Sigmoid colon (tissue), 7 donors: ENCODE measurements at places on chromosomes 4 and X. TPM values are rescaled to one million over a fixed set of nuclear protein-coding genes. Genes with fewer than 3 reads are reported as not detected.

The F8A2 gene
- total RNA-seq, result 6.4 TPM

The ABLIM2 gene
- 8.9 TPM for total RNA-seq

The ARFIP1 gene
- total RNA-seq, result 22.1 TPM

The BEX3 gene
- total RNA-seq, result 150 TPM

The CORIN gene
- total RNA-seq, result 0.14 TPM

The ZNF732 gene
- not detected for total RNA-seq

DNA sequence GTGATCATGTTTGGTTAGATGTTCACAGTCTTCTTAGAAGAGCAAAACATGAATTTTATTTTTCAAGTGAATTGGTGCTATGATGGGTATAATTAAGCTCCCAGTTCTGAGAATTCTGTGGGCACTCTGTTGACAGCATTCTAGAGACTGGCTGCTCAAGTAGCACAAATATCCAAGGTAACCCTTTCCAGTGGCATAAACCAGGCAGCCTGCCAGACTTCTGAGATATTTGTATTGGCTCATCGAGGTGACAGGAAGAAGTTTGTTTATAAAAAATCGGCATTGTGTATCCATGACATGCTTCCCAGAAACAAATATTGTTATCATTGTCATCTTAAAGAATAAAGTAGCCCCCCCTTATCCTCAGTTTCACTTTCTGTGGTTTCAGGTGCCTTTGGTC is 28.3 kb downstream of the LANCL3 start:
- no peak for DNase-seq

DNA sequence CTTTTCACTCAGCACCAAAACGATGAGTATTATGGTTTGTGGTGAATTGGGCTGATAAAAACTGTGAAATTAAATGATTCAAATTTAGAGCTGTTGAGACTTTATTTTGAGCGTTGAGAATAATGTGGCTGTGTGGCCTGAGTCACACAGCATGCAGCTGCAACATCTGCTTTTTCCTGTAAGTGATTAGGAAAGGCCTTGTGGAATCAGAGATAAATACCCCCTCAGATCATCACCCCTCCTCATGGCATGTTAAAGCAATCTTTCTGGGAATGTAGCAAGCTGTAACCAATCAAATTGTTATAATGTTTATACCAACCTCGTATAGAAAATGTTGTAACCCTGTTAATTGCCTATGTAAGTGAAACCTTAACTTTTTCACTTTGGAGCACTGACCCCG is 90.0 kb upstream of the GRPR start:
- no peak for DNase-seq

DNA sequence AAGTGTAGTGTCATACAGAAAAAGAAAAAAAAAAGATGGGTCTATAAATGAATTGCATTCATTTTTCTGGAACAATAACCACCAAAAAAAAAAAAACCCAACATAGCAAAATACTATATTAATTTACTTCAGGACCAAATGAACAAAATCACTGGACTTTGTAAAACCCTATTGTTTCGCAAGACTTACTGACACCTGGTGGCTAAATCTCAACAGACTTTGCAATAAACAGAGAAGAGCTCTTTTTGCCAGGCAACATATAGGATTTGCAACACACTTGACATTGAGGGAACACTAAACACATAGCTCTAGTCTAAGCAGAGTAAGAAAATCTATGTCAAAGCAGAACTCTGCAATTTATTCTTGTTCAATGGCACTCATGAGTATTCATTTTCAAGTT is 990.2 kb downstream of the STPG2 start:
- DNase-seq, result no peak

DNA sequence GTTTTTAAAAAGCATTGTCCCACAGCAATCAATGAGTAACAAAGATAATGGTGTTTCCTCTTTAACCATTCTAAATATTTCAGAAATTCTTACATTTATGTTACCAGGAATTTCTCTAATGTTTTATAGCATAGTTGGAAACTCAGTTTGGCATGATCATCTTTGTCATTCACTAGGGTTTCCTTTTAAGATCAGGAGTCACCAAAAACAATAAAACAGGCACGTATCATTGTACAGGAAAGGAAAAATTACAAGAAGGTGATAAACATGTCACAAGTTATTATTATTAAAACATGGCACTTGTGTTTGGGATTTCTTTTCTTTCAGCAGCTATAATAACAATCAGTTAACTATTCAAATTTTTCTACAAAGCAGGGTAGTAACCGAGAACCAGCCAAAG is 84.0 kb downstream of the SLC10A7 start:
- DNase-seq, result no peak

DNA sequence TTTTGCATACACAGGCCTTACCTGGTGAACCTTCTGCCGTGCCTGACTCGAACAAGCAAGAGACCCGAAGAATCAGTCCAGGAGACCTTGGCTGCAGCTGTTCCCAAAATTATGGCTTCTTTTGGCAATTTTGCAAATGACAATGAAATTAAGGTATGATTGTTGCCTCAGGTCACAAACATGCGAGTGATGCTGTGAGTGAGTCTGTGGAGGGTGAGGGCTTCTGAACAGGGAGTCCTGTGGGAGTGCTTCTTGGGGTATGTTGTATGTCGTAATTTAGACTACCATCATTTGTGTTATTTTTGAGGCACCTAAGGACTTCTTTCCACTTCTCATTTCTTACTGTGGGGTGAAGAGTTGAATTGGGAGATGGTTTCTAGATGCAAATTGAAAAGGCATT is 32.8 kb downstream of the HTT start:
- DNase-seq, result no peak

GRCh38 chr4:82519072-82519471 is 42.7 kb downstream of the TMEM150C start:
- DNase-seq, result no peak

- DNase-seq, result no peak
These were observed 89.0 kb upstream of the NHS start for GRCh38 chrX:17285983-17286382.

GRCh38 chr4:26330186-26330787 is 9.5 kb downstream of the RBPJ start:
- no peak for DNase-seq

- DNase-seq, result no peak
These were observed 321.3 kb downstream of the TMA16 start for GRCh38 chr4:163815776-163816175.

GRCh38 chr4:78987683-78988082 is 48.4 kb upstream of the PAQR3 start:
- no peak for DNase-seq

- no peak for DNase-seq
These were observed 47.0 kb downstream of the COQ2 start for GRCh38 chr4:83237591-83237990.

GRCh38 chr4:128980816-128981326 is 112.5 kb downstream of the SCLT1 start:
- DNase-seq, result no peak

GRCh38 chr4:164204434-164204833 is 549.5 kb upstream of the SMIM31 start:
- no peak for DNase-seq

GRCh38 chrX:153966841-153967535 is 4.6 kb downstream of the HCFC1 start:
- DNase-seq, result peak; percentile 66

DNA sequence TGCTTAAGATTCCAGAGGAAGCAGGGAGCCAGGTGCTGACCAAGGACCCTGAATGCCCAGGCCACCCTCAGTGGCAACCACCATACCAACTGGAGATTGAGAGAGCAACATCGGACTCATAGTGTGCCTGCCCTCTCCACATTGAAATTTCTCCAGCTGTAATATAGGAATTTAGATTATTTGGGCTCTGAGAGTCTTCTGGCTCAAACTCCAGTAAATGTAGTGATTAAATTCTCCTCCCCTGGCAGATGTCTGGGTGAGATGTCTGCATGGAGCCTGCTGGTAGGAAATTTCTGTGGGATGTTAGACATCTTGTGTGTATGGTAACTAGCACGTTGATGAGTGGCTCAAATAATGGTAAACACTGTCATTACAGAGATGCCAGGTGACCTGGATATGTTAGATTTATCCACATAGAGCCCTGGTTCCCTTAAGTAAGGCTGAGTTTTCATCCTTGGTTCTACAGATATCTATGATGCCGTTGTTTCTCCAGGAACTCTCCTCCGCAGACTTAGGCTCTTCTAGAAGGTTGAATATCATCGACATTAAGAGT is 70.6 kb downstream of the CLNK start:
- DNase-seq, result no peak

DNA sequence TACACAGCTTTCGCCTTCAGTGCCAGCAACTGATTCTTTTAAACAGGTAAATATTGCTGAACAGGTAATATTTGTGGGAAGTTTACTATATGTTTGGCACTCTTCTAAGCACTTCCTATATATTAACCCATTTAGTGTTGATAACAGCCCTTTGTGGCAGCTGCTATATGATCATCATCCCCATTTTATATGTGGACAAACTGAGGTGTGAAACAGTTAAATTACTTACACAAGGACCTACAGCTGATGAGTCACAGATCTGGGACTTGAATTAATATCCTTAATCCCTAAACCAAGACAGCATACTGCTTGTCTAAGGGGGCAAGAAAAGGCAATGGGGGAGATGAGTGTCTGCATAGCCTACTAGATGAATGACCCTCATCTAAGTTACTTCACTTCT is 2.9 kb downstream of the SMIM20 start:
- DNase-seq, result no peak

DNA sequence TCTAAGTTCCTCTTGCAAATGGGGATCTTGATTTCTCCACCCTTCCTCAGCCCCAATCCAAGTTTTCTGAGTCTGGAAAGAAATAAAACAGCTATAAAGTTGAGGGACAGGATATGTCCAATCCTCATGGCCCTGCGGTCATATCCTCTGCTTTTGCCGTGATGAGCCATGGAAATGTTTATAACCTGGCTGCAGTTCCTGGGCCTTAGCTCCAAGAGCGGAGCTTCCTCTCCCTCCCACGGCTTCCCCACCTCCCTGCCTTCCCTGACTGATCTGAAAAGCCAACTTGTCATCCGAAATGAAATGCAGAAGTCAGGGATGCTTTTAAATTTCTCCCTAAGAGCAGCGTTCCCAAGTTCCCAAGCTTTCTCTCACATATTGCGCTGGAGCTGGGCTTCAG is 221.5 kb upstream of the SFRP2 start:
- DNase-seq, result peak; percentile 90

- DNase-seq, result no peak
These were observed 40.1 kb upstream of the TRPC3 start for GRCh38 chr4:121991968-121992367.

- DNase-seq, result no peak
These were observed 23.2 kb upstream of the ZCCHC13 start for GRCh38 chrX:74280759-74281158.

DNA sequence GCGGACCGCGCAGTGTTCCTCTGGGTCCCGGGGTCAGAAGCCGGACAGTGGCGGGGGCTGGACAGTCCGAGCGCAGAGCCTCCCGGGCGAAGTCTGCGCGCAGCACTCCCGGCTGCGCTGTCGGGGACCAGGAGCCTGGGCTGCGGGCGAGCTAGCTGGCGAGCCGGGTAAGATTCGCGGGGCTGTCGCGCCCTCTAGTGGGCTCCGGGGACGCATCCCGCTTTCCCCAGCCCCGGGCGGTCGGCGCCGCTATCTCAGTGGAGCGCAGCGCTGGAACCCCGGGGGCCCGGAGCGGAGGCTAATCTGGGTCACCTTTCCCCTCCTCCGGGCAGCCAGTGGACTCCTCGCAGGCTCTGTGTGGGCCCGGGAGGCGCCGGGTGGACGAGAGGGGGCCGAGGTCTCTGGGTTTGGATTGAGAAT is 4.2 kb downstream of the PDGFRA start:
- peak; percentile 90 for DNase-seq

- no peak for DNase-seq
These were observed 423.9 kb downstream of the PABPC4L start for GRCh38 chr4:133777661-133778060.

DNA sequence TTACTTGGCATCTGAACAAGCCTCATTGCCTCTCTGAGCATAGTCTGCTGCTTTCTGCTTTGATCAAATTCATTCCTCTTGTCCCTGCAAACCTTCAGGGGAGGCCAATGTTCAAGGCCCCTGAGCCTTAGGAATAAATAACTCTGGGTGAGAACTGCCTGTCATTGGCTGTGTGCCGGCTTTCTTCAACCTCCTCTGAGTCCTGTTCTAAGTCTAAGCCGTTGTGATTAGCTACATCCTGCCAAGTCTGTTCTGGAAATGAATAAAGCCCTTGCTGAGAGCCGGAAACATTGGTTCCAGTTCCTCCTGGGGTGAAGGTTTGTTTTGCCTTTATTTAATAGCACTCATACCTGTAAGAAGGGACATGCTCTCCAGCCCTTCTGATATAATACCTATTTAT is 13.8 kb downstream of the RNF4 start:
- no peak for DNase-seq

- no peak for DNase-seq
These were observed 247.9 kb upstream of the AR start for GRCh38 chrX:67295924-67296323.

DNA sequence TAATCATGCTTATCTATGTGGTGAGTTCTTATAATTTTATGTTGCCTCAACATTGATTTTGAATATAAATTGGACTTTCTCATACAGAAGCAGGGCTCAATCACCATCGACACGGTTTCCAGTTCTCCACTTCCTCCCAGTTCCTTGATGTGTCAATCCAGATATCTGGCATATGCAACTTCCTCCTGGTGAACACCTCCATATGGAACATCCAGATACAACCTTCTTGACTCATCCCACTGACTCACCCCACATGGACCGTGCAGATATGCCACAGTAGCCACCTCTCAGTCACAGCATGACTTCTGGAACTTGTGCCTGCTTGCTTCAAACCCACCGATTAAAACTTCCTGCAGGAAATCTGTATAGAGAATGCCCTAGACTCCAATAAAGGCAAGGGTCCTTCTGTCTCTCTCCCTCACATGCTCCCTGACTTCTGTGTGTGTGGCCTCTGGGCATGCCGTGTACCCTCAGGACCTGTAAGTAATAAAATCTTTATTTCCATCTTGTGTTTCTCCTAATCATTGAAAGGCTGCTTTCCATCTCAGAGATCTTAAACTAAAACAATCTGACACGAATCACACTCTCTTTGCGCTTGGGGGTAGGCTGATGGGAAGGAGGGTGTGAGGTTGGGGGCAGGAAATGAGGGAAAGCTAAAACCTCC is 67.0 kb downstream of the HTRA3 start:
- DNase-seq, result peak; percentile 2

- DNase-seq, result peak; percentile 4
These were observed 46.6 kb upstream of the CHRNA9 start for GRCh38 chr4:40288566-40288965.

GRCh38 chr4:15495621-15496020 is 25.9 kb downstream of the CC2D2A start:
- no peak for DNase-seq

DNA sequence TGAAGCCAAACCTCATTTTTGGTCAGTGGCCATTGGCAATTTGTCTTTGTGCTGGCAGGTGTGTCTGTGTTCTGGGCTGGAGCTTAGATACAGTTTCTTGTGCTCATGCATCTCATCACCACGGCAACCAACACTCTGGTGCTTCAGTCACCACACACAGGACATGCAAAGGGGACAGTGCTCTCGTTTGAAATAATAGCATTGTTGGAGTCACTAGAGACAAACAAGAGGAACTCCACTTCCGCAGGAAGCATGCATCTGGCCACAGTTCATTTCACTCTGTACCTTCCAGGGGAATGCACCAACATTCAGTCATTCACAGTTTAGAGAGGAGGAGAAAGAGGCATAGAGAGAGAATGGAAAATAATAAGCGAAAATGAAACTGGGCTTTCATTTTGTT is 267.4 kb downstream of the ANK2 start:
- DNase-seq, result no peak
